ENCODE measurements at places on chromosomes 1 and 21.

DNA sequence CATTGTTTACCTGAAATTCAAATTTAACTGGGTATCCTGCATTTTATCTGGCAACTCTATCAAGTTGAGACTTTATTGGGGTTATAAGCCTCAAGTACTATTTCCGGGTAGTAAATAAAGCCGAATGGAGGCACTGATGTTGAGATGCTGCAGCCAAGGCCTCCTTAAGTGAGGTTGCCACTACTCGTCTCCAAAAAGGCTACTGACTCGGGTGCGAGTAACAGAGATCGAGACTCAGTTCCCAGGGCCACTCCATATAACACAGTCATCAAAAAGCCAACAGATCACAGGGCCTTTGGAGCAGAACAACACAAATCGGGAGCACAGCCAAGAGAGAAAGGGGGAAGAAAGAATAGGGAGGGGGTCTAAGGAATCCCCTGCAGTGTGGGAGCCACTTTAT lies 524 bp downstream of the COPA start:
- DNase-seq, result no peak

GRCh38 chr1:72000809-72001208 lies 281.5 kb downstream of the NEGR1 start:
- peak; percentile 31 for DNase-seq

DNA sequence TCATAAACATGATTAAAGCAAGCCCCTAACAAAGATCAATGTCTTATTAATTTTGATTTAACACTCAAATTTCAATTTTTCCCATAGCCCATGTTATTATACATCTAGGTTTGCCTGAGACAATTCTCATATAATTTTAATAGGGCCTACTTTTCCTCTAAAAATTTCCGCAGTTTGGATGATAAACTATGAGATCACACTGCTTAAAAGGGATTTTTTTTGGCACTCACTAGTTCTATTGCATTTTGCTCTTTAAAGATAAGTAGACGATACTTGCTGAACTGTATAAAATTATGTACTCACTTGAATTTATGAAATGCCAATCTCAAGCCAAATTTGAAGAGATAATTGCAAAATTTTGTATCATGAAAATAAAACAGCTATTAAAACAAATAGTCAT lies 480.4 kb upstream of the ZRANB2 start:
- DNase-seq, result no peak

- DNase-seq, result no peak
These were observed 67.1 kb downstream of the LHX9 start for GRCh38 chr1:197984289-197984688.

DNA sequence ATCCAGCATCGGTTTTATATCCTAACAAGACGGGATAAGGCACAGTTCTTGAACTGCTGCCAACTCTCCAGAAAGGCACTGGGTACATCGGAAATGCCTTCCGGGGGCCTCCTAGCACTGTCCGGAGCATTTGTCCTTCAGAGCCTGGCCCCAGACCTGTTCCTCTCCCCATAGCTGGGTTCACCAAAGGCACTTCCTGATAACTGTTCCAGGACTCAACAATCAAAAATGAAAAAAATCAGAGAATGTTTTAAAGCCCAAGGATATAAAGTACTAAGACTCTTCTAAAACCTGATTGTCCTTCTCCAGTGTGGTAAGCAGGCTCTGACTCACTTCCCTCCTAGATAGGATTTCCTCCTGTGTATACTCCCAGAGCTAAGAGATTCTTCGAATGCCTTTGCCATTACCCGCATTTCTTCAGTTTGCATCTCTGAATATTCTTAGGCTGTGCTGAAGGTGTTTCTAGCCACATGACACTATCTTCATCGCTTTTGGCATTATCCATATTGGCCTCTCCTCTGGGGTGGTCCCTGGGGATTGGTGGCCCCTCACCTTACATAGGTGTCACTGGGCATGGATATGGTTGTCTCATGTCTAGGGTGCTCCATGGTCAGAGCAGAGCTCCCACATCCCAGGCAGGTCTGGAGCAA lies 112.9 kb downstream of the ZBTB18 start:
- DNase-seq, result peak; percentile 40

DNA sequence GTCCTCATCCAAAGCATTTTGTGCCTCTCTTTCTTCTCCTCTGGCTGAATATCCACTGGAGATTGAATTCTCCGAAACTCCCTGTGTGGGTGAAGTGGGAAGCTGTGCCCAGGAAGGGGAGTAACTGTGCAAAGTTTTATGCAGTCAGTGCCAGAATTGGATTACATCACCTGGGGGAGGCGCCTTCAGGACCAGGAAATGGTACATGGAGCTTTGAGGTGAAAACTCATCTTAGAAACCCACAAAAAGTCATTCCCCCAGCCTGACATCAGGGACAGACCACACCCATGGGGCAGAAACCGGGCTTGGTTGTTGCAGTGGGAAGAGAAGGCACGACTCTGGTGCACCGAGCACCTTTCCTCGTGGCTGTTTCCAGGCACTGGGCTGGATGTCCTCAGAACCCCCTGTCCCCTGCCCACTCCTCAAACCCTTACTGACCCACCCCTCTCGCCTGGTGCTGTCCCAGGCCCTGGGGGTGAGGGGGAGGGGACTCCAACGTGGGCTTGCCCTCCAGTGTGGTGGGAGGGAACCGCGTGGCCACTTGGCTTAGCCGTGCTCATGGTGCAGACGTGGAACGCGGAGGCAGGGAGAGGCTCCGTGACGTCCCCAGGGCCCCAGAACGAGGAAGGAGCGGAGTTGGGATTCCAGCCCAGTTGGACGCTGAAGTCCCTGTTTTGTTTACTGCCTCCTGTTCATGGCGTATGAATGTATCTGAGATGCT lies 15.7 kb downstream of the TFF3 start:
- no peak for DNase-seq

DNA sequence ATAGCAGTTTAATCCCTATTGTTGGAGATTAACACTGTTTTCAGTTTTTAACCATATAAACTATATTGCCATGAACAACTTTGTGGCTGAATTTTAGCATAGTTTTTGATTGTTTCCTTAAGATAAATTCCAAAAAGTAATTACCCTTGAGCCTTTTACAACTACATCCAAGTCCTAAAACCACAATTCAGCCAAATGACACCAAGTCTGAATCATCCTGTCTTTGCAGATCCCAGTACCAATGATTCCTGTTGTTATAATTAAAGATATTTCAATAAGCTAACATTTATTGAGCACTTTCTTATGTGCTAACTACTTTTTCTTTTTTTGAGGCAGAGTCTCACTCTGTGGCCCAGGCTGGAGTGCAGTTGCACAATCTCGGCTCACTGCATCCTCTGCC lies 35.6 kb downstream of the IL23R start:
- no peak for DNase-seq
